Lower lobe of right lung (tissue), 2 donors: ENCODE measurements at places on chromosomes 7 and 10. TPM values are rescaled to one million over a fixed set of nuclear protein-coding genes. Genes with fewer than 3 reads are reported as not detected.
A peak's percentile ranks its signal among the peaks of the same experiment; 100 is the strongest.

DNA sequence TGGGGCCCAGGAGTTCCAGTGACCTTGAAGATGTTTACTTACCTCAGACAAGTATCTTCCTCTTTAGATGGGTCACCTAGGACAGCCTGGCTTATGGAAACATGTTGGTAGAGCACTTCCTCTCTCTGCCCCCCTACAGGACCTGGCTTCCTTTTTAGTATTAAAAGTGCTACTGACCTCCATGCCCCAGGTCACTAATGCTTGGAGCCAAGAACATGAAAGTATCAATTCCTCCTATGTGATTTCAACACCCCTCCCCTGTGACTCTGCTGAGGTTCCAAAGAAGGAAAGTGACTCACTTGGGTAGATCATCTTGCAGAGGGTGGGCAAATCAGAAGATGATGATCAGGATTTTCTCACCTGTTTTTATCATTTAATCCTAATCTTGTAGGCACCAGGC, 125.3 kb upstream of the CCDC6 start:
- no peak overlapping the region for H3K27ac ChIP-seq
- no peaks in the 10 kb centered on the region for H3K27me3 ChIP-seq
- no peak for DNase-seq
- H3K4me3 ChIP-seq = no peak overlapping the region
- peaks cover 25% of the 10 kb centered on the region for H3K4me1 ChIP-seq

DNA sequence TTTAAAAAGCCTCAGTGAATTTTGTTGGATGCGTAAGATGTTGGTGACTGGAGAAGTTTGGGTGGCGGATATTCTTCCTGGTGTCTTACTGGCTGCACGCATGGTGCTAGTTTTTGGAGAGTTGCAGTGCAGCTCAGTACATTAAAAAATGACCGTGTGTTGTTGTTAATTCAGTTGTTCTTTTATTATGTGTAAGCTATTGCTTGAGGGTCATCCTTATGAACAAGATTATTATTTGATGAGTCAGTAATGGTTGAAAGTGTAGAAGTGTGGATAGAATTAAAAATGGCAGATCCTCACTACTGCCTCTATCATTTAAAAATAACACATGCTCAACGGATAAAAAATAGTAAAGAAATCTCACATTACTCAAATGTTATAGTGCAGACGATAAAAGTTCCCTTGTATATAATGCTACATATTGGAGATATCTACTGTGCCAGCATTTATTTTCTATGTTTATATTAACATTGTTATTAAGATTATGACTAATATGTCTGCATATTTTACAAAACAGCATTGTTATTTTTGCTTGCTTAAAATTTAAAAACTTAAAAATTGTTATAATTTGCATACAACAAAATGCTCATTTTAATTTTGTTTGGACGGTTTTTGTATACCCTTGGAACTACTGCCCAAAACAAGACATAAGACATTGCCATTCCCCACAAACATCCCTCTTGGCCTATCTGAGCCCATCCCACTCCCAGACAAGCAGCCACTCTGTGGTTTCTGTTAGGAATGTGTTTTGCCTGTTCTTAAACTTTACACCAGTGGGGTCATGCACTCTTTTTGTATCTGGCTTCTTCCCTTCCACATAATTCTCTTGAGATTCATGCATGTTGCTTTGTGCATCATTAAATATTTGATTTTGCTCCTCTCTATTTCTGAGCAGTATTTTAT, 142.0 kb downstream of the DOCK1 start:
- DNase-seq = no peak
- H3K27ac ChIP-seq = no peak overlapping the region
- peaks cover 25% of the 10 kb centered on the region for H3K36me3 ChIP-seq
- no peaks in the 10 kb centered on the region for H3K4me1 ChIP-seq
- no peak overlapping the region for H3K4me3 ChIP-seq

- H3K27ac ChIP-seq = no peak overlapping the region
- no peak overlapping the region for H3K4me3 ChIP-seq
- no peak for DNase-seq
- no peaks in the 10 kb centered on the region for H3K4me1 ChIP-seq
- no peaks in the 10 kb centered on the region for H3K27me3 ChIP-seq
Observed at GRCh38 chr7:33841031-33841430, 64.3 kb upstream of the BMPER start.

GRCh38 chr7:70694434-70694970, 437.4 kb upstream of the GALNT17 start:
- H3K27me3 ChIP-seq = peaks cover 9% of the 10 kb centered on the region
- peaks cover 22% of the 10 kb centered on the region for H3K4me1 ChIP-seq
- H3K36me3 ChIP-seq = peaks cover 2% of the 10 kb centered on the region
- DNase-seq = peak; percentile 53

GRCh38 chr7:95245828-95246500, 78.4 kb downstream of the PON1 start:
- DNase-seq = no peak
- no peaks in the 10 kb centered on the region for H3K36me3 ChIP-seq
- no peak overlapping the region for H3K4me3 ChIP-seq
- H3K27me3 ChIP-seq = no peaks in the 10 kb centered on the region
- no peak overlapping the region for H3K27ac ChIP-seq

GRCh38 chr10:114920459-114920858, 17.5 kb upstream of the TRUB1 start:
- no peak for DNase-seq
- no peak overlapping the region for H3K27ac ChIP-seq
- H3K4me1 ChIP-seq = no peaks in the 10 kb centered on the region
- H3K27me3 ChIP-seq = no peaks in the 10 kb centered on the region

GRCh38 chr10:133523631-133524203, 3.4 kb upstream of the CYP2E1 start:
- DNase-seq = no peak
- peaks cover 12% of the 10 kb centered on the region for H3K4me1 ChIP-seq
- no peak overlapping the region for H3K4me3 ChIP-seq
- H3K36me3 ChIP-seq = no peaks in the 10 kb centered on the region
- H3K27me3 ChIP-seq = peaks cover 29% of the 10 kb centered on the region

DNA sequence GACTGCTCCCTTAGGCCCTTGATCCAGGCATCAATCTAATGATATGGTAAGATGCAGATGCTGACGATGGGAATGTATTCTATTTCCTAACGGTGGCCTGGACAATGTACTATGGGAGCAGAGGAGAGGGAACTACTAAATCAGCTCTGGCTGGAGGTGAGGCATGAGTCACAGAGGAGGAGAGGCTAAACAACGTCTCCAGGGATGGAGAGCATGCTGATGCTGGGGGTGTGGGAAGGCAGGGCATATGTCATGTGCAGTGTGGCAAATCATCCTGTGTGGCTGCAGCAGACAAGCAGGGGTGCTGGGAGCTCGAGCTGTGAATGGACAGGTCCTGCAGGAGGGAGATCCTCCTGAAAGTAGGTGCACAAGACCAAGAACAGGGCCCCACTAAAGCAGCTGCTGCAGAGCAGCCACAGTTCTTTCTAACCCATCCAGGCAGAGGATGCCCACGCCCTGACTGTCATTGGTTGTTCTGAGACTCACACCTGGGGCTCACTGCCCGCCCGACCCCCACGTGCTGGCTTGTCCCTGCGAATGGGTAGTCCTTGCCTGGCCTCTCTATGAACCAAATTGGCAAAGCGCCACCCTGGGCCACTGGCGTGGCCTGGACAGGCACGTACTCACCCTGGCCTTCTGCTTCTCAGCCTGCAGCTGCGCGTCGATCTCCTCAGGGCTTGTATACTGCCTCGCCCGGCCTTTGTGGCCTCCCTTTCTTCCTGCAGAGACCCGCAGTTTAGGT, 4.0 kb downstream of the PDAP1 start:
- no peak overlapping the region for H3K27ac ChIP-seq
- H3K27me3 ChIP-seq = no peaks in the 10 kb centered on the region
- no peak overlapping the region for H3K4me3 ChIP-seq
- peaks cover 57% of the 10 kb centered on the region for H3K36me3 ChIP-seq

- H3K4me3 ChIP-seq = peak overlapping the region; percentile 5
- no peaks in the 10 kb centered on the region for H3K27me3 ChIP-seq
- peak overlapping the region; percentile 4 for H3K27ac ChIP-seq
- H3K4me1 ChIP-seq = peaks cover 9% of the 10 kb centered on the region
Observed at GRCh38 chr7:116843378-116843777, 19.0 kb upstream of the CAPZA2 start.

DNA sequence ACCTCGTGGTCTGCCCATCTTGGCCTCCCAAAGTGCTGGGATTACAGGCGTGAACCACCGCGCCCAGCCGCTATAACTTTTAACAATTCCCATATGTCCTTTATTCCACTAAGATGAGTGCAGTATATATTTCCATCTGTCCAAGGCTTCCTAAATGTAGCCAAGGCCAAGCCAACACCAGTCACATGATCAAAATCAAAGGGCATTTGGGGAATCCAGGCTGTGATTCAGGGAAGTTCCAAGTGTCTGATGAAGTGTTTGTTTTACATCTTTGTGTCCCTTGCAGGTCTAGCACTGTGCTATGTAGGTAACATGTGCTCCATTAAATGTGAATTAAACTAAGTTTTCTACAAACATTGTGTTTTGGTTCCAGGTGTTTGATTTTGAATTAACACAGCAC, 20.8 kb downstream of the AKR1E2 start:
- no peak for DNase-seq
- H3K36me3 ChIP-seq = no peaks in the 10 kb centered on the region
- no peak overlapping the region for H3K27ac ChIP-seq
- H3K4me1 ChIP-seq = peaks cover 20% of the 10 kb centered on the region

DNA sequence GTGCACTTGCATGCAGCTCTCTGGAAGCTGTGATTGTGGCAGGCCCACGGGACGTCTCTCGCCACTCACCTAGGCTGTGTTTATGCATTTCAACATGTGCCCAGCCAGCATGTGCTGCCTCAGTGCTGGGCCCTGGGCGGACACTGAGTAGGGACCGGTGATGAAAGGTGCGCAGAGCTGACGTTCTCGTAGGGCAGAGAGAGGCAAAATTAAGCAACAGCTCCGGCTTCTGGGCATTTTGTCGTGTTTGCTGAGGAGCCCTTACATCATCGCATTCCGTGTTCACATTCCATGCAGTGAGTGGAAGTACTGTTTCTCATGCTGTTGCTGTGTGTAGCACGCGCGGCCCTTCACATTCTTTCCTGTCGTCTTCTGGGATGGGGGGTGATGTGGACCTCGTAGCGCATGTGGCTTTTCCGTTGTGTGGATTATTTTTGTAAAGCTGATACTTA, 50.5 kb downstream of the PRF1 start:
- peak overlapping the region; percentile 33 for H3K27ac ChIP-seq
- H3K4me3 ChIP-seq = no peak overlapping the region
- no peaks in the 10 kb centered on the region for H3K27me3 ChIP-seq
- peaks cover 14% of the 10 kb centered on the region for H3K4me1 ChIP-seq
- peaks cover 35% of the 10 kb centered on the region for H3K36me3 ChIP-seq

DNA sequence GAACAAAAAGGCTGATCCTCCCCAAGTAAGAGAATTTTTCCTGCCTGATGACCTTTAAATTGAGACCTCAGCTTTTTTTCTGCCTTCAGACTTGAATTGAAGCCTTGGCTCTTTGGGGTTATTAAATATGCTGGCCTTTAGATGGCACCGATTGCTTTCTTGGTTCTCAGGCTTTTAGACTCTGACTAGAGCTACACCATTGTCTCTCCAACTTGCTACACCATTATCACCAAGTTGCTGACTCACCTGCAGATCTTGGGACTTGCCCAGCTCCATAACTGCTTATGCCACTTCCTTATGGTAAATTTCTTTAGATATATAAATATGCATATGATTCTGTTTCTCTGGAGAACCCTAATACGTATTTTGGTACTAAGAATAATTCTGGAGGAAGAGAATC, 3.1 kb upstream of the ABCA13 start:
- H3K4me3 ChIP-seq = no peak overlapping the region
- no peaks in the 10 kb centered on the region for H3K27me3 ChIP-seq
- no peaks in the 10 kb centered on the region for H3K4me1 ChIP-seq
- no peak overlapping the region for H3K27ac ChIP-seq

DNA sequence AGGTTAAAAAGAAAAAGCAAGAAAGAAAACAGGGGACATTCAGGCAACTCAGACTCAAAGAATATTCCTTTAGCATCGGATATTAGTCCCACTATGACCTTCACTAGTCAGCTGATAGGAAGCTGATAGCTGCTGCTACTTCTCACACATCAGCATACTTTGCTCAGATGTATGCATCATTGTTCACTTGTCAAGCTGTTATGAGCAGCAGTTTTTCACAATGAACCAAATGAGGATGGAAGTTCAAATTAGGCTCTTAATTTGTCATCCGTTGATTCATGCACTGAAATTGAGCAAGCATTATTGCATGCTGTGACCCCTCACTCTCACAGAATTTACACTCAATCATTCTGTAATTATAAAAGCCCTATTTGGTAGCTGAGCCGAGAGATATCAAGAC, 257.7 kb downstream of the SNX13 start:
- H3K27ac ChIP-seq = no peak overlapping the region
- no peak overlapping the region for H3K4me3 ChIP-seq
- no peaks in the 10 kb centered on the region for H3K27me3 ChIP-seq

- DNase-seq = no peak
- H3K36me3 ChIP-seq = no peaks in the 10 kb centered on the region
Observed at GRCh38 chr10:93165367-93165766, 91.7 kb downstream of the CYP26A1 start.

DNA sequence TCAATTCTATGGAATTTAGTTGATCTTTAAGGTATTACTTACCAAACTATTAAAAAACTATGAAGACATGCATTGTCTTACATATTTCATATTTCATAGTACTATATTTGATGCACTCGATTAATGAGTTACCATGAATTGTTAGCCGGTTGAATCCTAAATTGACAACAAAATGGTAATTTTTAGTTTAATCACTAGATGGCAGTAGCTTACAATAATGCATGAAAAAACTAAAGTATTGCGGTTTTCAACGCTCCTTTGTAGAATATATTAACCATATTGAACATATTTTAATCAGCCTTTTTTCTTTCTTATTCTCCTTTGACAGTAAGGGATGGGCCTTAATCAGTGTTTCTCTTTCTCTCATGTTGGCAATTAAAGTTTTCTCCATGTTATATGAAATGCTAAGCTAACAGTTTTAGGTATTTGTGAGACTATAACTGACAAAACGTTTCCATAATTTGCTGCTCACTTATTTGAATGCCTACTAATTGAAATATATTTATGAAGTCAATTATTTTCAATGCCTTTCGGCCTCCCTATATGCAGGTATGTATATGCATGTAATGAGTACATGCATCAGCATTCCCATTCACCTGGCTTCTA, 48.5 kb upstream of the ARL4A start:
- H3K27me3 ChIP-seq = no peaks in the 10 kb centered on the region
- no peak overlapping the region for H3K4me3 ChIP-seq
- no peak overlapping the region for H3K27ac ChIP-seq
- H3K36me3 ChIP-seq = no peaks in the 10 kb centered on the region
- DNase-seq = no peak

GRCh38 chr7:140242057-140243031, 65.6 kb upstream of the KDM7A start:
- H3K27me3 ChIP-seq = no peaks in the 10 kb centered on the region
- DNase-seq = peak; percentile 64
- no peak overlapping the region for H3K4me3 ChIP-seq
- H3K36me3 ChIP-seq = no peaks in the 10 kb centered on the region

- no peaks in the 10 kb centered on the region for H3K4me1 ChIP-seq
- H3K27me3 ChIP-seq = no peaks in the 10 kb centered on the region
- no peak for DNase-seq
- H3K36me3 ChIP-seq = no peaks in the 10 kb centered on the region
- no peak overlapping the region for H3K4me3 ChIP-seq
Observed at GRCh38 chr7:8800986-8801385, 367.6 kb downstream of the NXPH1 start.

The SEC23IP gene
- total RNA-seq = 58.8 TPM

The EEPD1 gene
- total RNA-seq = 7.9 TPM

The CDK1 gene
- total RNA-seq = 4.3 TPM
